ENCODE measurements at places on chromosomes 5 and 9.

DNA sequence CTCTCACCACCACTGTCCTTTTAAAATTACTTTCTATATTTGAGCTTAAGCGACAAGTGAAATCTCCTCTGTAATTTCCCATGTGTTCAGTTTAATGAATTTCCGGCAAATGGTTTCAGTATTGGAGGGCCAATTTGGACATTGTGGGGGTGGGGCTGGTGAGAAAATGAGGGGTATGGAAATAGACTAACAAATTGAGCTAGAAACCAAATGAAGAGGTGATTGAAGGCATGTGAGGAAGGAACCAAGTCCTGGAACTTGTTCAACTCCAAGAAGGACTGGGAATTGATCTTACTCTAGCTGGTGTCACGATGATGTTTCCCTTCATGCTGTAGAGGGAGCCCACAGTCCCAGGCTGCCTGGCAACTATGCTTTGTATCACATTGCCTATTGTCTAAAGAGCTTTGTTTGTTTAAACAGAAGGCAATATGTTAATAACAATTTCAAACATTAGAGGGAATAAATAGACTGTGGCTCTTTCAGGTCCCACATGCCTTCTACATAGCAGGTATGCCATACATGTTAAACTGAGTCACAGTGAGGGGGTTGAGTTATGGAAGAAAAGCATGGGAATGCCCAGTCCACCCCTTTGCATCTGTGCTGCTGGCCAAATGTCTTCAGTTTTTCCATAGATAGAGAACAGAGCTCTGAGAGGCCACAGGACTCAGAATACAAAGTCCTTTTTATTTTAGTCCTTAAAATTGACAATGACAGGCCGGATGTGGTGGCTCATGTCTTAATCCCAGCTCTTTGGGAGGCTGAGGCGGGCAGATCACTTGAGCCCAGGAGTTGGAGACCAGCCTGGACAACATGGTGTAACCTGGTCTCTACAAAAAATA, 25.0 kb upstream of the MATR3 start:
- no peak for DNase-seq

DNA sequence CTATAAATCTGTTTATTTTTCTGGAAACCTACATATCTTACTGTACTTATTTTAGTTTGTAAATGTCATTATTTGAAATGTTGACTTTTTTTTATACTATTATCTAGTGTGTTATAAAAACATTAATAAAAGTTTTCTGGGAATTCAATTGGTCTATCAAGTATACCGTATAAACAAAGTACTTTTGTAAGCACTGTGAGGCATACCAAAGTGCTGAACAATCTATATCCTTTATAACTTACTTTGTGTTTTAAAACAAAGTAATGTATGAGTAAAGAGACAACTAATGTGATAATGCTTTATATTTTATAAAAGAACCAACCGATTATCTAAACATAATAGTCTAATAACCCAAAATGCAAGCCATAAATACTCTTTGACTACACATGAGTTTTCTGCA, 23.1 kb downstream of the EDIL3 start:
- no peak for DNase-seq

GRCh38 chr5:126115059-126115629, 308.1 kb upstream of the GRAMD2B start:
- no peak for DNase-seq

GRCh38 chr9:530681-531080, 310.8 kb upstream of the DMRT1 start:
- DNase-seq, result no peak

- no peak for DNase-seq
Measured at GRCh38 chr9:123251324-123251723, 17.1 kb downstream of the STRBP start.

Data from NCI-H2081 treated with DMSO at 0.1 percent for 48 hours (cell line).